ENCODE measurements at places on chromosomes 5 and 9.

DNA sequence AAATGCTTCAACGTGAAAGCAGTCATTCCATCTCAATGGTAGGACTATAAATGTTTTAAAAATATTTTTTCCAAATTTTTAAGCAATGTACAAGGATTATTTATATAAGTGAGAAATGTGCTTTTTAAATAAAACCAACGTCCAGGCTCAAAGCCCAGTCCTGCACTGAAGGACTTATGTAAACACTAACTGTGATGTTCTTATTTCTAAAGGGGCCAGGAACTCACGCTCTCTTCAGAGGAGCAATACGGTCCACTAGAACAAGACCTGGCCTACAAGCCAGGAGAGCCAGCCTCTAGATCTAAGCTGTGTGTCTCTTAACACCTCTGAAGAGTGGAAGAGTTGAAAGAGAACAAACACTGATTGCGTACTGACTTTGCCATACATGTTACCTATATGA is 12.1 kb downstream of the TTLL11 start:
- no peak for ATAC-seq

DNA sequence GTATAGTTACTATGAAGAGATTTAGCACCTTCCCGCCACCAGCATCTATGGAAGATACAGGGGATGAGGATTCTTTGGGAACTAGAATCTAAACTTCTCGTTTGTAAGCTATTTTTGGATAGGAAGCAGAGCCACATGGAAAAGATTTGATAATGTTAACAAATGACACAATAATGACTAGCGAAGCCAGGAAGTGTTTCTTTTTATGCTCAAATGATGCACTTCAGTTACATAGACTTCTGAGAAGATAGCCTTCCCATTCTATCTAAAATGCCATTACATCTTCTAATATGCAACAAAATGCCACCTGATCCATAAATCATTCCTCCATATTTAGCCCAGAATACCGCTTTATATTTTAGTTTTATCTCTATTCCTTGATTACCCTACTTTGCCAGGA is 17.0 kb upstream of the TNC start:
- ATAC-seq: no peak

GRCh38 chr5:14236757-14237156 is 93.6 kb downstream of the TRIO start:
- ATAC-seq: no peak

DNA sequence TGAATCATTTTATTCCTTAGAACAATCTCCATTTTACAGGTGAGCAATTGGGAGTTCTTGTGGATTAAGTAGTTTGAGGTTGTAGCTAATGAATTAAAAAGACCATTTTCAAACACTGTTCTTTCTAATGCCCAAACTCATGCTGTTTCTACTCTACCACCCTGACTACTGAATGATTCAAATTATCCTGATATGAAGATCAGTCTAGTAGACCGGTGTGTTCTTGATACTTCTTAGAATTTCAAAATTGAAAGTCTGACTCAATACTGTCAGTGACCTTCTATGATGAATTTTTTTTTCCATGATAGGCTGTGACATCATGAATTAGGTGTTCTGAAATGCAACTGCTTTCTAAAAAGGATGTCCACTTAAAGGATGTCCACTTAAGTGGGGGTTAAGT is 515.5 kb downstream of the DMAC1 start:
- no peak for ATAC-seq

DNA sequence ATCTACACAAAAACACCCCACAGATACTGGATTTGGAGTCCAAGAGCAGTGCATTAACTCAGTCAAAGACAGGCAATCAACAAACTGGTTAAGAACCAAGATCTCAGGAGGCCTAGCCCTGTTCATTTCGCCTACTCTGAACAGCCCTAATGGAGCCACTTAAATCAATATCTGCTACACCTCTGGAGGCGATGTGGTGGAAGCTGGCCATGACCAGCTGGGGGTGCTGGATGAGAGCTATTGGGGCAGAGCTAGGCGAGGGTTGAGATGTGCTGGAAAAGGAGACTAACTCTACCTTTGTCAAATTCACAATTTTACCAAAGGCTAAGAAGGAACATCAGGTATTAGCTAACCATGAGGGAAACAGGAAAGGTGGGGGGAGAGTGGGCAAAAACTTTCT is 23.3 kb upstream of the ARSB start:
- ATAC-seq: no peak

DNA sequence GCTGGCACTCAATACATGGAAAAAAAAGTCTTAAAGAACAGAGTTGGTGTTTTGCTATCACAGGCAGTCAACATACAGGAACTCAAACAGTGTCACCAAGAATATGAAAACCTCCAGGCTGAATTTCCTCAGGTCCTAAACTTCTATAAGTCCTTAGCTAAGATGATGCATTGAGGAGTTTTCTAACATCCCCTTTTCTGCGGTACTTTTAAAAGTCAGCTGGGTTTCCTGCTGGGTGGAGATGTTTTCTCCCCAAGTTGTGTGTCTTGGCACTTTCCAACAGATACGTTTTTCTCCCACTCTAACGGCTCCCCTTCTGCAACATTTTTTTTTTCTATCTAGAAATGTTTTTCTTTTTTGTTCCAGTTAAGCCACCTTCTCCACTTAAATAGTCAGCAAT is 244.8 kb upstream of the HAPLN1 start:
- no peak for ATAC-seq

DNA sequence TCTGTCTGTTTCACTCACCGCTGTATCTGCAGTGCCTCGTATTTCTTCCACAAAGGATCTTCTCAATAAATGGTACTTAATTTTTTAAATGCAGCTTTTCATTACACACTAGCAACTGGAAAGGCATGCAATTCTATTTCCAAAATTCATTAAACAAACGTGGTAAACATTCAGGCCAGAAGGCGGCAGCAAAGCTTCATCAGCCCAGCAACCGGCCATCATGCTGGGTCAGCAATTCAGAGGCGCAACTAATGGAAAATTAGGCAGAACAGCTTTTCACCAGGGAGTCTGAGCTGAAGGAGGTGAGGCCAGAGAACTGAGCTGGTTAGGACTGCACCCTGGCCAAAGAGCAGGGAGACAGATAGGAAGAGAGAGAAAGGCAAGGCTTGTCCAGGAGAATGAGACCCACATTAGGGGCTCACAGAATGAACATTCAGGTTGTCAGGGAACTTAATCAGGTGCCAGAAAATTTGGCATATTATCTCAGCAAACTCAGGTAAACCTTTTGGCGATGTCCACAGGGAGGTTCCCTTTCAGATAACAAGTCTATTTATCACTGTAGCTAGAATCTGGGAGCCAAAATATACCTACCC is 17.7 kb upstream of the RNF180 start:
- ATAC-seq: peak; percentile 76

- ATAC-seq: no peak
Measured at GRCh38 chr9:135399000-135399649, 80.5 kb upstream of the PPP1R26 start.

DNA sequence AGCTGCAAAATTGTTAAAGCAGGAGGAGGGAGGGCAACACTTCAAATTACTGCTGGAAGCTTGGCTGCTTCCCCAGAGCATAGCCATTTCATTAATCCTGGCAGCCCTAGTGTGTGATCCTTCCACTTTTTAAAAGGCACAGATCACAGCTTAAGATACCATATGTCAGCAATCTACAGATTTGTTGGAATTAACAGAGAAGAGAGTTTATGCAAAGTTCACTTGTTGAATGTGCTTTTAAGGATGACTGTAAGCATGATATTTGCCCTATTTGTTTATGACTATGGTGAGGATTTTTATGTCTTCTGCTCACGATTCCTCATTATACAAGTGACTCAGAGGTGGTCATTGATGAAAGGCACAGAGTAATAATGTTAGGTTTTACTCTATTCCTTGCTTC is 156.0 kb upstream of the CDKN2B start:
- no peak for ATAC-seq

- no peak for ATAC-seq
Measured at GRCh38 chr5:136594416-136594815, 229.1 kb upstream of the TRPC7 start.

- ATAC-seq: no peak
Measured at GRCh38 chr5:59436364-59437148, 457.0 kb downstream of the PDE4D start.

DNA sequence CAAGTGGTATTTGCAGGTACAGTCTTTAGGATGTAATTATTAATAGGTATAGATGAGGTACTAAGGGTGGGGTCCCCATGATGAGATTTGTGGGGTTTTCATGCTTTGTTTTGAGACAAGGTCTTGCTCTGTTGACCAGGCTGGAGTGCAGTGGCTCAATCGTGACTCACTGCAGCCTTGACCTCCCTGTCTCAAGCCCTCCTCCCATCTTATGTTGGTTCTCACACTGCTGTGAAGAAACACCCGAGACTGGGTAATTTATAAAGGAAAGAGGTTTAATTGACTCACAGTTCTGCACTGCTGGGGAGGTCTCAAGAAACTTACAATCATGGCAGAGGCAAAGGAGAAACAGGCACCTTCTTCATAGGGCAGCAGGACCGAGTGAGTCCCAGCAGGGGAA is 217.5 kb downstream of the CDK5RAP2 start:
- no peak for ATAC-seq

DNA sequence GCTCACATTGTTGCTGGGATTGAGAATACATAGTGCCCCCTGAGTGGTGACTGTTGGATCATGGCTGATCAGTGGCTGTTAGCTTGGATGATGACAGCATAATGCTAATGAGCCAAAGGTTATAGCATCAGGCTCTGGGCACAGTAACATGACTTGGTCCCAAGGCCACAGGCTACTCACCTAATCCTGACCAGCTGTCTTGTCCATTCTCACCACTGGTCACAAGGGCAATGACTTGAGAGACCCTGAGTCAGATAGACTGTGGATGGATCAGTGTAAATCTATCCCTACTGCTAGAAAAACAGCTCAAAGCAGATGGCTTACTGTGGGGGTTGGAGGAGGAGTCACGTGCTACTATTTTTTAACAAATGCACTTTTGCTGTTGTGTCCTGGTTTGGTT is 74.7 kb downstream of the AOPEP start:
- ATAC-seq: peak; percentile 35

DNA sequence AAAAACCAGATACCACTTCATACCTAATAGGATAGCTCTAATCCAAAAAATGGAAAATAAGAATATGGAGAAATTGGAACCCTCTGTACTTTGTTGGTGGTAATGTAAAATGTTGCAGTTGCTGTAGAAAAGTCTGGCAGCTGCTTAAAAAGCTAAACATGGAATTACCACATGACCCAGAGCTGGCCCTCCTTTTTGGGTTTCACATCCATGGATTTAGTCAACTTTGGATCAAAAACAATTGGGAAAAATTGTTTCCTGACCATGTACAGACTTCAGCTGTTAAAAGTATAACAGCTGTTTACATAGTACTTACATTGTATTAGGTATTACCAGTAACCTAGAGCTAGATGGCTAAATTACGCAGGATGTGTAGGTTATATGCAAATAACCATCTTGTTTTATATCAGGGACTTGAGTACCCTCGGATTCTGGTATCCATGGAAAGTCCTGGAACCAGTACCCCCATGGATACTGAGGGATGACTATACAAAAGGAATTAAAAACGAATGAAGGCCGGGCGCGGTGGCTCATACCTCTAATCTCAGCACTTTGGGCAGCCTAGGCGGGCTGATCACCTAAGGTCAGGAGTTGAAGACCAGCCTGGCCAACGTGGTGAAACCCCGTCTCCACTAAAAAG is 15.8 kb downstream of the DNAJA1 start:
- ATAC-seq: no peak
